ENCODE measurements at places on chromosomes 1 and 21.

GRCh38 chr1:181712711-181713110 is 229.4 kb downstream of the CACNA1E start:
- DNase-seq = no peak

- DNase-seq = no peak
Observed at GRCh38 chr21:38354746-38355145, 98.0 kb downstream of the KCNJ15 start.

- DNase-seq = no peak
Observed at GRCh38 chr1:86618358-86618757, 71.5 kb downstream of the CLCA4 start.

DNA sequence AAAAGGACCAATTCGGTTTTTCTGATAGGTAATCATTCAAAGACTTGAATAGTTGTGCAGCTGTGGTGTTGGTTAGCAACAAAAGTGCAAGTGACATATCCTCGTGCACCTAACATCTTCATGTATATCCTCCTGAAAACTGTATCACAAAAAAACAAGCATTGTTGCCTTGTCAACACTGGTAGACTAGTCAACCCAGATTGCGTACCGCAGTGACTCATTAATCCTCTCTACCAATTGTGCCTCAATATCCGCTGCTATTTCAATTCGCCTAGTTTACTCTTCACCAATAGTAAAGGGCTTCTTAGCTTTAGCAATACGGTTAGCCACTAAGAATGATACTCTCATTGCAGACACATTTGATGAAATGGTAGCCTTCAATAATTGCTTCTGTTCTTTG is 3.5 kb downstream of the HHAT start:
- DNase-seq = no peak

- DNase-seq = no peak
Observed at GRCh38 chr1:185038813-185039376, 6.5 kb upstream of the RNF2 start.

GRCh38 chr1:151336556-151336955 is 9.3 kb upstream of the PI4KB start:
- no peak for DNase-seq

GRCh38 chr21:39079617-39080016 is 103.6 kb downstream of the PSMG1 start:
- DNase-seq = no peak

- DNase-seq = no peak
Observed at GRCh38 chr1:156772728-156773497, 5.6 kb downstream of the PRCC start.

DNA sequence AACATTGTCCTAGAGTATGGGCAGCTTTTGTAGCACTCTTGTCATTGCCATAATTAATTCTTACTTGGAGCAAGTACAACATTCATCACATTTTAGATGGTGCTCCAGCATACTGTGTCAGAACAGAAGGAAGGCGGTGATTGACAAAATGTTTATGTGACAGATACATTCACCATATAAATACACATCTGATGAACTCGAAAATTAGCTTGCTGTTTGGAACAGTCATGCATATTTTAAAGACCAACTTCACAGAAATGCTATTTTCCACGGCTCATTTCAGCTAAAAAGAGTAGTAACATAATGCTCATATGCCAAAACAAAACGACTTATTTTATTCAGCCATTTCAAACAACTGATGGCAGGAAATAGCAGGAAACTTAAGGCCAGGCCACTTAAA is 302.7 kb downstream of the MRPL39 start:
- DNase-seq = no peak

- no peak for DNase-seq
Observed at GRCh38 chr1:77824694-77825093, 45.2 kb downstream of the MIGA1 start.

DNA sequence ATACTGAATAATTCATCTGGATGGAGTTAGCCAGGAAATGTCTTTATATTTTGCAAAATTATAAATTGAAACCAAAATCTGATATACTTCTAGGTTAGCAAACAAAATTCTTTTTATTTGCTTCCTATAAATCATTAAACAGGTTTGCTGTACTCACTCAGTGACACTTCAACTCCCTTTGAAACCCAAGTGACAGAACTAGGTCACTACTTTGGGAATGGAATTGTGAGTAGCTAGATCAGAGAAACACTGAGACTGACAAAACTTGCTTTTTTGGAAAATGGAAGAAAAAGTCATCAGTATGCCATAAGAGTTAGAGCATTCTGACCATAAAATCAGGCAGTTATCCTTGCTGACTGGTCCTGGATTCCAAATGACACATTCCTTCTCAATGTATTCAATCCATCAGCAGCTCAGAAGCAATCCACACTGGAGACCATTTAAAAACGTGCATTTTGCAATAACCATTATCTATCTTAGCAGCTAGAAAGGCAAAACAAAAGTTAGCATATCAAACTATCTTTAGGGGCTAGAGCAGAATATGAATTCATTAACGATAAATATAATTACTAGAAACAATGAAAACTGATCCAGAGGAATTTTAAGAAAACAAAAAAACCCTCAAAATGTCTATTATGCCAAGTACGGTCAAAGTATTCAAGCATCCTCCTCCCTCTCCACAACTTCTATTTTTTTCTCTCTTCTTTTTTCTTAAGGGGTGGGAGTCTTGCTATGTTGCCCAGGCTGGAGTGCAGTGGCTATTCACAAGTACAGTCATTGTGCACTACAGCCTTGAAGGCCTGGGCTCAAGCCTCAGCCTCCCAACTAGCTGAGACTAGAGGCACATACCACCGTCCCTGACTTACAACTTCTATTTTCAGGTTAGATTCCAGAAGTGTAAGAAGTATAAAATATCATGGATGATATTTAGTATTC is 60.1 kb downstream of the HNRNPR start:
- DNase-seq = peak; percentile 15

GRCh38 chr1:117020526-117021156 is 19.1 kb downstream of the CD101 start:
- no peak for DNase-seq

DNA sequence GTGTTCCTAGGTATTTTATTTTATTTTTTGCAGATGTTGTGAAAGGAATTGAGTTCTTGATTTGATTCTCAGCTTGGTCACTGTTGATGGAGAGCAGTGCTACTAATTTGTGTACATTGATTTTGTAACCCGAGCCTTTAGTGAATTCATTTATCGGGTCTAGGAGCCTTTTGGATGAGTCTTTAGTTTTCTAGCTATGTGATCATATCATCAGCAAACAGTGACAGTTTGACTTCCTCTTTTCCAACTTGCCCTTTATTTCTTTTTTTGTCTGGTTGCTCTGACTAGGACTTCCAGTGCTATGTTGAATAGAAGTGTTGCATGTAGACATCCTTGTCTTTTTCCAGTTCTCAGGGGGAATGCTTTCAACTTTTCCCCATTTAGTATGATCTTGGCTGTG is 138.9 kb downstream of the LHX8 start:
- no peak for DNase-seq

DNA sequence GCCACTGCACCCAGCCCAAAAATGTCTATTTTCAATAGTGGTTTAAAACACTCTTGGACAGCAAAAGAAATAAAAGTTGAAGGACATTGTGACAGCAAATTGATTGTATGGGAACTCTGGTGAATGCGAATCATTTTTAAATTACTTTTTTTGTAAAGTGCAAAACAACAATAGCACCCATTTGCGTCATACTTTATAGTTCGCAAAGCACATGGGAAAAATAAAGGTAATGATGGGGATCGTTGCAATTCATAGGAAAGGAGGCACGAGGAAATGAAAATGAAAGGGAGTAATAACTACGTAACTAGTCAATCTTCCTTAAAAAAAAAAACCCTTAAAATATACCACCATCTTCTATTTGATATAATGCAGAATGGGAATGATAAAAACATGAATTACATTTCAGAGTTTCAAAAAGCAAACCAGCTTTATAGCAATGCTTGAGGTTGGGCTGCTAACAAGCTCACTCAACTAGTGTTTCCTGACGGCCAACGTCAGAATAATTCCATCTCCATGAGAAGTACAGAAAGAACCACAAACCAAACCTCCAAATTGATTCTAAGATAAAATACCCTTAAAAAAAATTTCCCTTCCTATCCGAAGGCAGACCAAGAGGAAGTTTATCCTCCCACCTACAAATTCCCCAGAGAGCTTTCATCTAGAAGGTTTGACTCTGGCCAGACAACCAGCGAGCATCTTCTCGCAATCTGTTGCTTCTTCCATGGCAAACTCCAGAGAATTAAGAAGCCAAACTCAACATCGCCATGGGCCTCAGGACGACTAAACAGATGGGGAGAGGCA is at the start of gene EDARADD:
Gene EDARADD, plus strand, starts transcription at position 606 of the 801 bp plus-strand sequence. Its CDS starts 159 bp downstream, at position 765.
- DNase-seq = no peak

GRCh38 chr1:216722821-216723220 is 408 bp downstream of the ESRRG start:
- no peak for DNase-seq

DNA sequence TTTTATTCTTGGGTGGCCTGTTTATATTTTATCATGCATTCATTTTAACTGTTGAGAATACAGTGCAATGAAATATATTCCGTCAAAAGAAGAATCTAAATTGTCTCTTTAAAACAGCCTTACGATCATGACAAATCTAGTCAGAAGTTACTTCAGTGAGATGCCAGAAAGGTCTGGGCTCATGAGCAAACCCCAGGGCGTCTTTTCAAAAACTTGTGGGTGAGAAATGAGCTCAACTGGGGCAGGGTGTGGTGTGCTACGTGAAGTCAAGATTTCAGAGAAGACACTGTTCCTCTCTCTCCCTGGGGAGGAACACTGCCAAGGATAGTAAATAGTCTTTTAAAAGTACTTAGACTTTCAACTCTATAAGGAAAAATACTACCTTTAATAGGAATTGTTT is 13.4 kb upstream of the UAP1 start:
- DNase-seq = no peak

DNA sequence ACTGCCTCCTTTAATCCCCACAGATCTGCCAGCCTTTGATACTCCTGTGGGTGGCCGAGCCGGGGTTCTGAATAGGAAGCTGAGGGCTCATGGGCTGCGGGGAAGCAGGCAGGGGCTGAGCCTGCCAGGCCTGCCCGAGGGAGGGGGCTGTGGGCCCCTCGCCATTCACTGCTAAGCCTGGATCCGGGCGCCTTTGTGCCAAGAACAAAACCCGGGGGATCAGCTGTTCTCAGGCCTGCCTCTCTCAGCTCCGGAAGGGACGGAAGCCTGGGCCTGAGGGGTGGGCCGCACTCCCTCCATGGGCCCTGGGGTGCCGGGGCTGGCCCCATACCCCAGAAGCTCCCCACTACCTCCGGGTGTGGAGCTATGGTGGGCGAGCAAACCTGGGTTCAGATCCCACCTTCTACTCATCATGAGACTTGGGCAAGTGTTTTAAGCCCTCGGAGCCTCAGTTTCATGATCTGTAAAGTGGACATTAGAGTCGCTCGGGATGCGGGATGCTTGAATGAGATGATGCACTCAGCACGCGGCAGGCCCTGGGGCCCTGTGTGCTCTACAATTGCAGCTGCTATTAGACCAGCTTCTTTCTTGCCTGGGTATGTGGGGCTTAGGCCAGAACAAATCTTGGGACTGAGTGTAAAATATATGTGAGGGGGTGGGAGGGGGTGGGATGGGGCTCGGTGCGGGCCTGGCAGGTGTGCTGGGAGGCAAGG is 19.2 kb upstream of the EPHA2 start:
- no peak for DNase-seq

GRCh38 chr1:115705085-115705951 is 63.2 kb downstream of the CASQ2 start:
- DNase-seq = no peak

GRCh38 chr21:25398630-25399029 is 208.7 kb downstream of the MRPL39 start:
- no peak for DNase-seq

DNA sequence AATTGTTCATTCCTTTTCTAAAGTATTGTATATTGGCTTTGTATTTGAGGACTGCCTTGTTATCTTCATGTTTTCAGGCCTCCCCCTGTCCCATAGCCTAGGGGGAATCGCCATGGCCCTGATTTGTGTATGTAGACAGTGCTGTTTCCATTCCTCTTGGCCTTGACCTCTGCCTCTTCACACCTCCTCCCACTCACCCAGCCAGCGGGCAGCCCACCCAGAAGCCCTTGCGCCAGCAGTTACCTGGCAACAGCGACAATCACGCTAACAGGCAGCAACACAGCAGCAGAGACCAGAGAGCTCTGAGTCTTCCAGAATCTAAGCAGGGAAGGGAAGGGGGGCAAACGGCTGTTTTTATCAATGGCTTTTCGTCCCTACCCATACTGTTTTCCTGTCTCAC is 50.0 kb upstream of the NPL start:
- no peak for DNase-seq

- DNase-seq = peak; percentile 84
Observed at GRCh38 chr1:31243501-31244286, 4.0 kb upstream of the NKAIN1 start.

GRCh38 chr1:59146651-59147358 is 150.1 kb upstream of the FGGY start:
- peak; percentile 78 for DNase-seq

DNA sequence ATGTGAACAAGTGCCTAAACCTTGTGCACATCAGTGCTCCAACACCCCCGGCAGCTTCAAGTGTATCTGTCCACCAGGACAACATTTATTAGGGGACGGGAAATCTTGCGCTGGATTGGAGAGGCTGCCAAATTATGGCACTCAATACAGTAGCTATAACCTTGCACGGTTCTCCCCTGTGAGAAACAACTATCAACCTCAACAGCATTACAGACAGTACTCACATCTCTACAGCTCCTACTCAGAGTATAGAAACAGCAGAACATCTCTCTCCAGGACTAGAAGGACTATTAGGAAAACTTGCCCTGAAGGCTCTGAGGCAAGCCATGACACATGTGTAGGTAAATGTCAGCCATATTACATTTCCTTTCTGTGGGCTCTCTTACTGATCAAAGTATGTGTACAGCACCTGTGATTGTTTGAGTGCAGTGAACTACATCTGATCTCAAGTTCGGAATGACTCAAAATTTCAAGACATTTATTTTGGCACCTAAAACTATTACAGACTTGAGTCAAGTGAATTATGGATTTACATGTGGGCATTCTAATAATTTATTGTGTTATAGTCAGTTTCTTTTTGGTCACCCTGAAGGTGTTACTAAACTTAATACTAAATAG is 196.5 kb downstream of the TPR start:
- DNase-seq = no peak

DNA sequence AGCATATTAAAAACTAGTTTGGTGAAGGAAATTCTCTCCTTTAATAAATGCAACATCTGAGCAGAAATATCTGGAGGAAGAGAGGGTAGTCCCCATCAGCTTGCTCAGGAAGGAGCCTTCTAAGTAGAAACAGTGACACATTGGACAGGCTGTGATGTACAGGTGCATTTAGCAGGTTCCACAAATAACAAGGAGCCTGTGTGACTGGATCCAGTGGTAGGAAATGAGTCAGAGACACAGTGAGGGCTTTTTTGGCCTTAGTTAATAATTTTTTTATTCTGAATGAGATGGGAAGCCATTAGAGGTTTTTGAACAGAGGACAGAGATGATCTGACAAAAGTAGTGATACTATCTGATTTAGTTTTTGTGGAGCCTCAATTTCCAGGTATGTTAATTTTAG is 738.9 kb upstream of the PTBP2 start:
- no peak for DNase-seq

DNA sequence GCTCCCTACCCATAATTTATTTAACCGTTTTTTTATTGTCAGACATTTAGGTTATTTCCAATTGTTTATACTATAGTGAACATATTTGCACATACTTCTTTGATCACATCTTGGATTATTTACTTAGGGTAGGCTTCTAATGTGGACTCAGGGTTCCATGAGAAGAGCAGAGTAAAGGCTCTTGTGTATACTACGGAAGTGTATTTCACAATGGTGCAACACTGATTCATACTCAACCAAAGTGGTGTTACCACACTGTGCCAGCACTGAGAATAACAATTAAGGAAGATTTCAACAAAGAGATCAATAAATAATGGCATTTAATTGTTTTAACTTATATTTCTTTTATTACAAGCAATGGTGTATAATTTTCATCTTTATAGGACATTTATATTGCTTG is 251.2 kb downstream of the ZNF326 start:
- DNase-seq = no peak
